ENCODE measurements at places on chromosomes 1 and 21. TPM values are rescaled to one million over a fixed set of nuclear protein-coding genes. Genes with fewer than 3 reads are reported as not detected.

HENMT1 gene
- 27.5 TPM for total RNA-seq

CRYBG2 gene
- total RNA-seq, result 0.95 TPM

ADCY10 gene
- 0.33 TPM for total RNA-seq

SLC44A3 gene
- not detected for total RNA-seq

Data from natural killer cell treated with Interleukin-12 subunit alpha and Interleukin-12 subunit beta and Interleukin-15 and Interleukin-18, amount 100 ng/mL, for 72 hours (primary cell).